ENCODE measurements at places on chromosomes 3 and 15.

GRCh38 chr3:137108699-137109440, 151.1 kb downstream of the IL20RB start:
- no peak for DNase-seq

DNA sequence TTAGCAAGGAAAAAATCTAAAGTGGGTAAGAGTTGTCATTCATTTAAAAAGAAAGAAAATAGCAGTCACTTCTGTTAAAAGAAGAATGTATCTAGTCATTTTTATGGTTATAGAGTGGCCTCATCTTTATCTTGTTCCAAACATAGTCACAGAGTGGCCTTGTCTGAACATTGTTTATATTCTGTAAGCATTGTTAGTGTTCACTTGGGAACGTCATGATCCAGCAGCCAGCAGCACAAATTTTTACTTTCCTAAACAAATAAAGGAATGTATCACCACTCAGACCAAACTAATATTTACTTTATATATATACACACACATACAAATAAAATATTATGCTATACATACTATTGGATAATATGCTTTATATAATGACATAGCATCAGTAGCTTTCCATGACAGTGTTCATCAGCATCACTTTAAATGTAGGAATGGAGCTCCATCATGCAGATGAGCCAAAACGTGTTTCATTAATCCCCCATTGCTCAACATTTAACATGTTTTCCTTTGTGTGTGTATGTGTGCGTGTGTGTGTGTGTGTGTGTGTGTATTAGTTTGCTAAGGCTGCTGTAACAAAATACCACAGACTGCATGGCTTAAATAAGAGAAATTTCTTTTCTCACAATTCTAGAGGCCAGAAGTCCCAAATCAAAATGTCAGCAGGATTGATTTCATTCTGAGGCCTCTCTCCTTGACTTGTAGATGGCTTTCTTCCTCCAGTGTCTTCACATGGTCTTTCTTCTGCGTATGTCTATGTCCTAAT, 39.6 kb upstream of the GYG1 start:
- DNase-seq: no peak

GRCh38 chr3:73848173-73848906, 223.6 kb upstream of the PDZRN3 start:
- no peak for DNase-seq

DNA sequence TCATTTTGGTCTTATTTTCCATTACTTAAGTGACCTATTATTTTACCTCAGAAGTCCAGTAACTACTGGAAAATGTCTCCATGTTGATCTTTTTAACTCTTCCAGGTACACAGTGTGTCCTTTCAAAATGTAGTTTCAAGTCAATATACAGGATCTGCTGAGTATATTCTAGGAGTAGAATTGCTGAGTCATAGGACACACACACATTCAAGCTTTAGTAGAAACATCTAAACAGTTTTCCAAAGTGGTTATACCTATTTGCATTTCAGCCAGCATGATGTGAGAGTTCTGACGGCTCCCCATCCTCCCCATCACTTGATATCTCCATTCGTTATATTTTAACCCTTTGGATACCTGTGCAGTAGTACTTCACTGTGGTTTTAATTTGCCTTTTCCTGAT, 271.9 kb downstream of the MCTP2 start:
- no peak for DNase-seq

DNA sequence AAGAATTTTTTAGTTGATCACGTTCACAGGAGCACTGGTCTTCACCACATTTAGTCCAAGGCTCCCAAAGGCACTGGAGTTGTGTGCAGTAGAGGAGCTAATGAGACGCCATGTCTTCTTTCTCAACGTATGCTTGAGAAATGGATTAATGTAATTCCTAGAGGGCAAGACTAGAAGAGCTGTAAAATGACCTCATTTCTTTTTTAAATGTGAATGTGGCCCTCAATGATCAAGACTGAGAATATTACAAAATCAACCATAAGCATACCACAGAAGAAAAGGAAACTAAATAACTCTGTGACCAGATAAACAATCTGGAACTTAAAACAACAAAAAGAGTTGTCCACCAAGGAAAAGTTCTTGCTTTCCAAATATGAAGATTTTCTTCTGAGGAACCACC, 112.1 kb upstream of the THBS1 start:
- no peak for DNase-seq

GRCh38 chr3:195208183-195208582, 62.8 kb downstream of the XXYLT1 start:
- no peak for DNase-seq

DNA sequence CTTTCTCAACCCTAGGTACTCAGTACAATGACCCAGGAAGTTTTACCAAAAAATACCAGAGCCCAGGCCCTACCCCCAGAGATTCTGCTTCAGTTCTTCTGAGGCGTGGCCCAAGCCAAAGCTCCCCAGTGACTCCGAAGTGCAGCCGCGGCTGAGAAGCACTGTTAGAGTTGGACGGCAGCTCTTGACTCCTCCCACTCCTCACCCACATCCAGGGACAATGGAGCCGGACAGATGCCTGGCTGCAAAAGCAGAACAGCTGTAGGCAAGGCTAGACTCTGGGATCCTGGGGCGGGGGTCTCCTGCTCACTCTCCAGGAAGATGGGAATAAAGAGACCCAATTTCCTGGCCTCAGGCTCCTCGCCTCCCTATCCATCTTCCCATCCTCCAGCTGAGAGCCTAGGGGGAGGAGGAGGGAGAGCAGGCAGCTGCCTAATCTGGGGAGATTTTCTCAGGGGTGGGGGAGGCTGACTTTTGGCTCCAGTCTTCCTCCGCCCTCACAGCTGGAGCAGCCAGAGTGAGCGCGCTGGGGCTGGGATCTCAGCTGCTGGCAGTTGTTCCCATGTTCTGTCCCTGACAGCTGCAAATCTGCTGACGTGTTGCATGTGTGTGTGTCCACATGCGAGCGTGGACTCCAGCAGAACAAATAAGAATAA, 223.8 kb downstream of the OPA1 start:
- DNase-seq: no peak

DNA sequence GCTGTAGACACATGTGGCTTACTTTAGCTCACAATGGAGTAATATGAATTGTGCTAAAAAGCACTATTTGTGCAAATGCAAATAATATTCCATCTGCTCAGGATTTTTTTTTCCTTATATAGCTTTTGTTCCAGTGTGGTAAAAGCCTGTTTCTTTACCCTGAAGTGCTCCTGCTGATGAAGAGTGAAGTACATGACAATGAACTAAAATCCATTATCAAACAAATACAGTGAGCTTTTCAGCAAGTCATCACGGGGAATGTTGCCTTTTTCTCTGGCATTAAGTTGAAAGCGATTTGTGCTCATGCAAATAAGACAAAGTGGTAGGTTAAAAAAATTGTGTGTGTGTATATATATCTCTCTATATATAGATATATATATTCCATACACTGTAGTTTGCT, 28.6 kb upstream of the CCDC39 start:
- DNase-seq: no peak

DNA sequence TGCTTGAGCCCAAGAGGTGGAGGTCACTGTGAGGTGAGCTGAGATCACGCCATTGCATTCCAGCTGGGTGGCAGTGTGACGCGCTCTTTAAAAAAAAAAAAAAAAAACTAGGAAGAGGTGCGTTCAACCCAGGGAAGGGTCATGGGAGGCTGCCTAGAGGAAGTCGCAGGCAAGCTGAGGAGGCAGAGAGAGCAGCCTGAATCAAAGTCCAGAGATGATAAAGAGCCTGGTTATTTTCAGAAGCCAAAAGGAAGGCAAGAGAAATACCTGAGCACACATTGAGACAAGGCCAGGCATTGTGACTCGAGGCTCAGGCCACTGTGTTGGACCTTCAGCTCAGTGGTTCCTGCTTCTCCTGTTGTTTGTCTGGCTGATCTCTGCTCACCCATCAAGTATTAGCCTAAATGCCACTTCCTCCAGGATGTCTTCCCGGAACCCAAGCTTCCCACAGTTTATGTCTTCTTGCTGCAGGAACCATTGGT, 16.1 kb upstream of the GCNT3 start:
- no peak for DNase-seq

DNA sequence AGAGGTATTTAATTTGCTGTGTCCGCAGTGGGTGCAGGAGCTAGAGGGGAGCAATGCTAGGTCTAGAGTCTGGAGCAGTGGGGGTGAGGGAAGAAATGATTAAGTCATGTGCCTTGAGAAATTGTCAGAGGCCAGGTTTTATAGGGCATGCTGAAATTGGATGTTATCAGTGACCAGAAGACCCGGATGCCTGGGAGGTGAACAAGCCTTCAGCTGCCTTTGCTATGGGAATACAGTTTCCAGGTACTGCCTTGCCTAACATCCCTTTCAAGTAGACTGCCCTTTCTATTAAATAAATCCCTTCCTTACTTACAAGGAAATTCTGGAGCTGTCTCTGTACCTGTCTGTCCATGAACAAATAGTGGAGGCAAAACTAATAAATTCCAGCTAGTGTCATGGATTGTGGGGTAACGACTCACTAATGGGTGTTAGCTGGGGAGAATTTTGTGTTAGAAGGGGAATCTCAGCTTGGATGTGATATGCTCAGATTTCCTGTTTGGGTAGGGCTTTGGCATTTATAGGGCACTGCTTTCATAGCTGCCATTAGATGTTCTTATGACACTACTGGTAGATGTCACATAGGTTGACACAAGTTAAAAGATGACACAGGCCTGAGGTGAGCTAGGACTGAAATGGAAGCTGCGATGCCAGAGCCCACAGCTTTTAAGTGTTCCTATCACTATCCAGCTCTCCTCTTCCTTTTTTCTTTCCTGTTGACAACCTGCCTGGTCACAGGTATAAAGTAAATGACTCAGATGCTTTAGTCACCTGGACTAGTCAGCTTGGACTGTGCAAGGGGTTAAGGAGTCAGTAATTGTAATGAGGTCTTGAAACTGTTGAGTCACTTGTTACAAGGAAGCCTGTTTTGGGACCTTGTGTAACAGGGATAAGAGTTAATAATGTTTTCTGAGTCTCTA, 21.3 kb downstream of the CHD2 start:
- DNase-seq: no peak

DNA sequence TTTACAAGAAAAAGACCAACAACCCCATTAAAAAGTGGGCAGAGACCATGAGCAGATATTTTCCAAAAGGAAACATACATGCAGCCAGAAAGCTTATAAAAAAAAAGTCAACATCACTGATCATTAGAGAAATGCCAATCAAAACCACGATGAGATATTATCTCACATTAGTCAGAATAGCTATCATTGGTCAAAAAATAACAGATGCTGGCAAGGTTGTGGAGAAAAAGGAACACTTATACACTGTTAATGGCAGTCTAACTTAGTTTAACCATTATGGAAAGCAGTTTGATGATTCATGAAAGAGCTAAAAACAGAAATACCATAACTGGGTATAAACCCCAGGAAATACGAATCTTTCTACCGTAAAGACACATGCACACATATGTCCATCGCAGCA, 76.3 kb downstream of the SUCNR1 start:
- DNase-seq: no peak

DNA sequence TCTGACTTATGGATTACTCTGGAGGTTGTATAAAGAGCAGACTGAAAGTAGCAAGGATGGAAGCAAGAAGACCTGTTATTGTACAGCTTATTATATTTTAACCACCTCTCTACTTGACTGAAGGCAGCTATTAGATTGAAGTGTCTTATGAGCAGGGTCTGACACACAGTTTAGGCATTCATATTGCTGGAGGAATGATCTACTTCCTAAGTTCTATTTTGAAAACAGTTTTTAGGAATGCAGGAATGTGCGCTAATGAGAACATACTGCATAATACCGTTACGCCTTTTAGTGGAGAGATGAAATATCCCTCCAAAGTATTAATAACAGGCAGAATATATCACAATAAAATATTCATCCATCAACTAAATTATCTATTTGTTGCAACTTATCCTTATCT, 193.3 kb downstream of the ISL2 start:
- DNase-seq: no peak

GRCh38 chr3:146195605-146196004, 34.6 kb upstream of the PLOD2 start:
- no peak for DNase-seq

- DNase-seq: no peak
Observed at GRCh38 chr15:80059786-80060355, 395 bp downstream of the ZFAND6 start.

DNA sequence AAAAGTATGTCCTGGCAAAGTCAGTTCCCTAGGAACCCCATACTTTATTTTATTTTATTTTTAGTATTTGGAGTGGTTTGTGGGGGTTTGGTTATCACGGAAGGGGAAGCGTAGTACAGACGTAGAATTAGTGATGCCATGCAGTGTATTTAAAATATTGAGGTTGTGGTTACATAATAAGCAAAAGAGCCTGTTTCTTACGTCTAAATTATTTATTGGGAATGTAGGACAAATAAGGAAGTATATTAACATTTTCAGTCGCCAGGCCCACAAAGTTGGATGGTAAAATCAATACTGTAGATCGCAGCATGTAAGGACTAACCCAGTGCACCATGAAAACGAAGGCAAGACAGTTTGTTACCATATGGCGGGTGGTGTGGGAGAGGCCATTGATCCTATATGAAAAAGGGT, 558 bp downstream of the DTWD1 start:
- no peak for DNase-seq

DNA sequence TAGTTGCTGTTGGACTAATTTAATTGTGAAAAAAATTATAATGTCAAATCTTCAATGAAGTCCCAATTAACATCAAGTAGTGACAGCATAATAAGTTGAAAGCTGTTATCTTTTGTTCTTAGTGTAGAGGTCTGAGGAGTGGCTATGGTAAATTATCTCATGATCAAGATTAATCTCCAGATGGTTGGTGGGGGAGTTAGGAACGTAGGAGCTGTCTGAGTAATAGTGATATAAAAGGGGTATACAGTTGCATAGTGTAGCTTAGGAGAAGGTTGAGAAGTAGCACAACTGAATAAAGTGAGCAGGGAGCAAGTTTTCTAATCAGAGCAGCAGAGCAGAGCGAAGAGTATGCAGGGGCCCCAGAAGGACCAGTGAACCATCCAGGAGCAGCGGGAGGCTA, 19.5 kb downstream of the TMOD2 start:
- DNase-seq: no peak

Measured in cortex of kidney (tissue), 1 donor.